T-cell (primary cell): ENCODE measurements at places on chromosomes 1 and 21. TPM values are rescaled to one million over a fixed set of nuclear protein-coding genes. Genes with fewer than 3 reads are reported as not detected.

DNA sequence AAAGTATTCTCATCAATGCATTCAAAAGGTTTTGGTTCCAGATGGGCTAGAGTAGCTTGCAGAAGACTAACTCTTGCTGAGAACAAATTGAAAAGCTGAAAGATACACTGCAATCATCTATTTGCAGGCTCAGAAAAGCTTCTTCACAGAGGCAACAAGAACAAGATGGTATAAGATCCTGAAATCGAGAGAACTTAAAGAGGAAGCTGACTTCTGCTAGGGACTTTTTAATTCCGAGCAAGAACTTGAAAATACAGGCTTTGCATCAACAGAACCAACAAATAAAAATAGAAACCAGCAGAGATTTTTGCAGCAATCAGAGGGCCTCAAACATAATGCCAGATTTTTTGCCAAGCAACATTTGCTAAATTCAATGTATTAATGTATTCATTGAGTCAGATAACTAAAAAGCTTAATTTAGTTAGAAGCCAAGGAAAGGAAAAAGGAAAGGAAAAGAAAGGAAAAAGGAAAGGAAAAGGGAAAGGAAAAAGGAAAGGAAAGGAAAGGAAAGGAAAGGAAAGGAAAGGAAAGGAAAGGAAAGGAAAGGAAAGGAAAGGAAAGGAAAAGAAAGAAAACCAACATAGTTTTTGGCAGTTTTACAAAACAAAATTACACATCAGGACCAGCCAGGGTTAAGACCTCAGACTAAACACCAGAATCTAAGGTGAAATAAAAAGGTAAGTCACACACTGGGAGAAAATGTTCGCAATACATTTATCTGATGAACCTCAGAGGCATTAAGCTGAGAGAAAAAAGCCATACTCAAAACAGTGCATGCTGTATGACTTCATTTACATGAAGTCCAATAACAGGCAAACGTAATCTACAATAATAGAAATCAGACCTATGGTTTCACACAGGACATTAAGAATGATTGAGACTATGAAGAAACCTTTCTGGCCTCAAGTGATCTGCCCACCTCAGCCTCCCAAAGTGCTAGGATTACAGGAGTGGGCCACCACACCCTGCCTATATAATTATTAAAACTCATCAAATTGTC lies 42.6 kb downstream of the FAF1 start:
- no peak for DNase-seq

- no peak for DNase-seq
Observed at GRCh38 chr1:181482521-181483284, 614 bp upstream of the CACNA1E start.

DNA sequence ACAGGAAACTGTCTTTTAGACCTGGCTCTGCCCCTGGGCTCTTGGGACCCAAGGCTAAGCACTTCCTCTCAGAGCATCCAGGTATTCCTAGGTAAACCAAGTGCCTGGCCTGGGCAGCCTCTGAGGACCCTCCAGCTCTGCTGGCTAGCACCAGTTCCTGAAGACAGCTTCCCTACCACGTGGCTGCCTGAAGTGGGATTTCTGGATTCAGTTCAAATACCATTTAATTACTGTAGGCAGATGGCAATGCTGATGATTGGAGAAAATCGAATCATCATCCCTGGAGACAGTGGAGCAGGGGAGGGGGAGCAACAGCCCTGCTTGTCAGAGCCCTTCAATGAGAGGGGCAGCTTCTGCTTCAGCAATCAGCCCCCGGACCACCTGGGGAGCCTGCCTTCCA lies 11.9 kb downstream of the KIF21B start:
- DNase-seq = no peak

Gene PRAMEF12
- not detected for total RNA-seq

GRCh38 chr1:219201656-219202055 lies 28.0 kb downstream of the LYPLAL1 start:
- no peak for DNase-seq

DNA sequence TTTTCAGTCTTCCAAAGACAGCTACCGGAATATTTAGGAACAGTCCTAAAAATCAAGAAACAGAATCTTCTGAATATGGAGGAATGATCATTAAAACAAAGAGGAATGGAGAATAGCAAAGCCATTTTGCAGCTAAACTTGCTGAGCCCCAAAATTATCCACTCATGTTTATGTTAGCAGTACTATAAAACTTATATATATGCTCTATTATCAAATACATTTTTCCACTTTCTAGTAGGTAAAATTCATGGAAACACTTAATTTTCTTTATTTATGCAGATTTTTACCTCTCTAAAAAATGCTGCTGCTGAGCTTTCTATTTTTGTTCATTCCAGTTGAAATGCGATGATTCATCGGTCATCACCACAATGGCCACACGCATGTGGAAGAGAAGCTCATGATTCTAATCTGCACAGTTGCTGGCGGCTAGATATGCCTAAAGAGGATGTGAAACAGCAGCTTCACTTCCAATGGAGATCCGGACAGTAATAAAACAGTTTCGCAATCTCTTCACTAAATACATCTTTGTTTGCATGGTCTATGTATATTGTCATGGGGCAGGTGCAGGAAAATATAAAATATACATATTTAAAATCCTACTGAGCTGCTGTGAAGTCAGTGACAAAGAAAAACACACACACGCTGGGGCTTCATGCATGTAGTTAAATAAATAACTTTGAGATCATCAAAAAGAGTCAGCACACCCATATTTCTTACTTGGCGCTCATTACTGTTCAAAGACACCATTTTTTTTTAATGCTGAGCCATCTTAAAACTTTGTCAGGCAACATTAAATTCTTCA lies 292.2 kb downstream of the SMYD3 start:
- DNase-seq = no peak

GRCh38 chr1:16719571-16720350 lies 20.6 kb upstream of the RNU1-4 start:
- no peak for DNase-seq

DNA sequence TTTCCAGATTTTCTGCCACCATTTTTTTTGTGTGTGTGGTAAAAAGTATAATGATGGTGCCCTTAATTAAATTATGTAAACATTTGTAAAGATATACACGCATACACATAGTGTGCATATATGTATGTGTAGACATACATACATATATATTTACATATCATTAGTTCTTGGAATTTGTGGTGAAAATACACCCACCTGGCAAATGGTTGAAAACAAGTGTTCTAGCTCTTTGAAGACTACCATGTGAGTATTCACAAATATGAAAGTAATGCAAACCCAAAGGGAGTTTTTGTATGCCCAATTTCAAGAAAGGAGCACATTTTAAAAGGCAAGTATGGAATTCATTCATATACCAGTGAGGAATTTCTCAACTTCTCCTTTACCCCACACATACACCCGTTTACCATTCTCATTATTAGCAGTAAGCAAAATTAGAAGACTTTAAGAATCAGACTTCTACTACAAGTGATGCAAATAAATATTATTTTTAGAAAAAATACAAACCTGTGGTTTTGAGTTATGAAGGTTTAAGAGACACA lies 8.0 kb downstream of the RABGAP1L start:
- DNase-seq = no peak
